ENCODE measurements at places on chromosomes 3 and 15.

GRCh38 chr15:47333734-47334133 is 383.6 kb upstream of the SEMA6D start:
- DNase-seq: no peak
- no peak overlapping the region for H3K27ac ChIP-seq
- H3K36me3 ChIP-seq: no peaks in the 10 kb centered on the region

DNA sequence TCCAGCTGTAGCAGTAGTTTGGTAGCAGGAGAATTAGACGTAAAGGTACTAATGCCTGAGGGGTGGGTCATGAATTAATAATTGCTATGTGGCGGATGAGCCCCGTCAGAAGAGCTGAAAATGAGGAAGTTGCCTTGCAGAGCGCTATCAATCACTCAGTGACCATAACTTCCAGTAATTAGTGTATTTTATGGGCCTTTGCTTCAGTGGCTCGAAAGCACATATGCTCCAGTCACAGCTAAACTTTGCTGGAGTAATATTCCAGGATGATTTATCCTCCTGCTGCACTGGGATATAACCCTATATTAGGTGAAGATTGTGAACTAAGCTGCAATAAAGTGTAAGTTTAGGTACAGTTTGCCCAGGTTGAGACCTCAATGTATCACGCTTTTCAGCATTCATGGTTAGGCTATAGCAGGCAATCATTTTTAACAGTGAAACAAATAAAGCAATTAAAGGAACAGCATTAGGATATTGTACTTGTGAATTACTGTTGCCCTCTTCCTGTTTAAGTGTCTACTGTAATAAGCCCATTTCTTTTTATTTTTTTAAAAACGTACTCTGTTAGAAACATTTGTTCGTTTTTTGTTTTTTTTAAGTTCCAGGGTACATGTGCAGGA is 104.6 kb upstream of the SKOR1 start:
- H3K27me3 ChIP-seq: no peaks in the 10 kb centered on the region
- H3K36me3 ChIP-seq: no peaks in the 10 kb centered on the region
- H3K4me1 ChIP-seq: peaks cover 16% of the 10 kb centered on the region

DNA sequence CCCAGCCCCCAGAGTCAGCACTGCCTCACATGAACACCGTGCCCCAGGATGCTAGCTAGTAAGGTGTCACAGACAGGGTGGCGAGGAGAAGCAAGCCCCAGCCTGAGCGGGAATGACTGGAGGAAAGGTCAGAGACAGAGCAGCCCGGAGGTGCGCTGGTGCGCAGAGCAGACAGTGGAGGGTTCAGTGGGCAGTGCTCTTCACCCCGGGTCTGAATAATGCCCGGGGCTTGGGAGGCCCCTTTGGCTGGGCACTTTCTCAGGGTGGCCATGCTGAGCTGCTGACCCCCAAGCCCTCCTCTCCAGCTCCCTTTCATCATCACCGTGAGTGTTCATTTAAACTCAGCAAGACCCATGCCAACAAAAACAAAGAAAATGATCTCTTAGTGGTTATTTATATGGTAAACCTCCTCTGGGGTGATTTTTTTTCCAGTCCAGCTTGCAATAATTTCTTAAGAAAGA is 110.8 kb downstream of the VGLL4 start:
- no peak overlapping the region for H3K27ac ChIP-seq
- H3K4me1 ChIP-seq: peaks cover 32% of the 10 kb centered on the region
- no peaks in the 10 kb centered on the region for H3K36me3 ChIP-seq

DNA sequence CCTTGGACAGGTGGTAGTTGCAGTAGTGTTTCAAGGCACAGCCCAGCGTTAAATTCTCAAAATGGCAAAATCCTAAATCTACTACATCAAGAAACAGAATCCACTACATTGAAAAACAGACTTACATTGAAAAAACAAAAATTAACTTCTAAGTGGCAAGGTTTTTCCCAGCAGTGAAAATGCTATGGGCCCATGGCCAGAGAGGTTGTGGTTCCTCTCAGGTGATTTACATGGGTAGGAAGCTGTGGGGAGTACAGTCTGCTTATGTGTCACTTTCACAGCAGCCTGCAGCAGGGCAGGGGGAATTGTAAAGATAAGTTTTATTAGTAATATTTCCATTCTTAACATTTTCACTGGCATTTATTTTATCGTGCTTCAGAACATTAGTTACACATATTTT is 24.9 kb downstream of the TTC14 start:
- peaks cover 7% of the 10 kb centered on the region for H3K36me3 ChIP-seq
- H3K27ac ChIP-seq: no peak overlapping the region
- no peaks in the 10 kb centered on the region for H3K27me3 ChIP-seq
- H3K4me3 ChIP-seq: no peak overlapping the region
- DNase-seq: no peak
- H3K4me1 ChIP-seq: no peaks in the 10 kb centered on the region

DNA sequence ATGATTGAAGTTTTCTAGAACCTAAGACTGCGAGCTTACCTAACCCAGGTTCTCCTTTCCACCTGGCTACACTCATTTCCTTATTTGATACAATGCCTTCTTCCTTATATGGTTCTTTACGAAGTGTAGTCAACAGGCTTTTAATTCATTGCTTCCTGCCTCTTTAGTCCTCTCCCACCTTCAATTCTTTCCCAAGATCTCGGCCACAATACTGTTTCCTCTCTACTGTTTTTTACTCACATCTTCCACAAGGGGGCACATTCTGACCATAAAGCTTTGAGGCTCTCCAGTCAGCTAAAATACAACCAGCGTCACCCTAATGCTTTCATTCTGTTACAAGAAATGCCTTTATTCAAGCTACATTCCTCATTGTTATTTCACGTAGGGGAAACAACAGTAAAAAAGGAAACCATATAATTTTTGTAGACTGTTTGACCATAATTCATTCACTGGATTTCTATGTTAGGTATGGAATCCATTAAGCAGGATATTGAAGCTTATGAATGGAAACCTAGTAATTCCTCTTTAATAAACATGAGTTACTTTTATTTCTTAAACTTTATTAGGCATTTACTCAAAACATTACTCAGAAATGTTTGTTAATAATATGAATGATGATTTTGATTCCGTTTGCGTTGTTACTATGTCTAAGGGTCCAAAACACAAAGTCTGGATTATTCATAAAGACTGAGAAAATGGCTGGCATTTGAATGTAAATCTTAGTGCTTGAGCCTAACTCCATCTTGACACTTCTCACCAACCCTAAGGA is 29.5 kb upstream of the VEPH1 start:
- DNase-seq: peak; percentile 23
- no peaks in the 10 kb centered on the region for H3K36me3 ChIP-seq
- H3K27me3 ChIP-seq: no peaks in the 10 kb centered on the region
- peaks cover 8% of the 10 kb centered on the region for H3K4me1 ChIP-seq
- no peak overlapping the region for H3K27ac ChIP-seq

DNA sequence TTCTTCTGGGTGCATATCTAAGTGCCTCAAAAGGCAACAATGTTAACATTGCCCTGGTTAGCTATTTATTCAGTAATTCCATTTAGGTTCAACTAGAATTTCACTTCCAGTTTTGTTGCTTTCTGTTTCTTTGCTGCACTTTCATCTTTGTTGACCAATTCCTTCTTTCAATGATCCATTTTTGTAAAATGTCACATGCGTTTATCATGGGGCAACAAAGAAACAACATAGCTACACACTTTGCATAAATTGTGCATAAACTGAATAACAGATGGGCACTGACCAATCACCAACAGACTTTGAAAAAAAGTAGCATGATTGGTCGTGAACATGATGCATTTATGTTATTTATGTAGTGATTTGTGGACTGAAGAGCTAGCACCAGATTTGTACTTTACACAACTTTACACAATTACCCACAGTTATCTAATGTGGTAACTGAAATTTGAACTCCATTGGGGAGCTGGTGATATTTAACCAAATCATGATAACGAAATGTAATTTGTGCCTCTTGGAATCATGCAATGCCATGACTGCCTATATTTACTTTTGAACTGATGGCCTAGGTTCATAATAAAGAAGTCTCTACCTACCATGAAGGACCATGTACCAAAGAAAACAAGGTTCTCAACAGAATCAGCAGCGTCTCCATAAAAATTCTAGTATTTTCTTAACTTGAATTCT is 7.1 kb upstream of the CPOX start:
- H3K4me1 ChIP-seq: no peaks in the 10 kb centered on the region
- H3K4me3 ChIP-seq: no peak overlapping the region
- H3K27me3 ChIP-seq: no peaks in the 10 kb centered on the region
- no peak overlapping the region for H3K27ac ChIP-seq

- H3K4me1 ChIP-seq: no peaks in the 10 kb centered on the region
- H3K27ac ChIP-seq: no peak overlapping the region
- DNase-seq: no peak
Observed at GRCh38 chr15:48671103-48672022, 25.9 kb upstream of the FBN1 start.

DNA sequence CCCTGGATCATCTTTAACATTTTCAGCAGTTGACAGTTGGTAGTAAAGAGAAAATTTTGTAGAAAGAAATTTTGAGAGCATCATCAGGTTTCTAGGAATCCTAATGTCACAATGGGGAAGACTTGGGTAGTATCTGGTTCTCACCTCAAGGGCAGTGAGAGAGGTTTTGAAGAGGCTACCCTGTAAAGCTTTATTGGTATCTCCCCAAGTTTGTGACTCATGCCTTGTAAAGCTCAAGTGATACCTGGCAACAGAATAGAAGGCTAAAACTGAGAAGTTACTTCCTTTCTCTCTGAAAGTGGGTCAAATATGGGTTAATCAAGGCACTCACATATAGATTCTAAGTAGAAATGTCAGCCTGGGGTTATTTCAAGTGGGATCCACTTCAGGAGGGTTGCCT is 196.4 kb downstream of the SUCNR1 start:
- no peaks in the 10 kb centered on the region for H3K36me3 ChIP-seq
- no peaks in the 10 kb centered on the region for H3K27me3 ChIP-seq
- DNase-seq: no peak
- H3K27ac ChIP-seq: no peak overlapping the region

GRCh38 chr3:5791558-5791957 is 604.1 kb downstream of the EDEM1 start:
- no peak overlapping the region for H3K27ac ChIP-seq
- no peak overlapping the region for H3K4me3 ChIP-seq
- H3K36me3 ChIP-seq: no peaks in the 10 kb centered on the region
- H3K4me1 ChIP-seq: peaks cover 7% of the 10 kb centered on the region
- DNase-seq: no peak

GRCh38 chr15:99275525-99276128 is 24.3 kb downstream of the LRRC28 start:
- no peak overlapping the region for H3K4me3 ChIP-seq
- H3K4me1 ChIP-seq: no peaks in the 10 kb centered on the region
- DNase-seq: no peak
- no peak overlapping the region for H3K27ac ChIP-seq

DNA sequence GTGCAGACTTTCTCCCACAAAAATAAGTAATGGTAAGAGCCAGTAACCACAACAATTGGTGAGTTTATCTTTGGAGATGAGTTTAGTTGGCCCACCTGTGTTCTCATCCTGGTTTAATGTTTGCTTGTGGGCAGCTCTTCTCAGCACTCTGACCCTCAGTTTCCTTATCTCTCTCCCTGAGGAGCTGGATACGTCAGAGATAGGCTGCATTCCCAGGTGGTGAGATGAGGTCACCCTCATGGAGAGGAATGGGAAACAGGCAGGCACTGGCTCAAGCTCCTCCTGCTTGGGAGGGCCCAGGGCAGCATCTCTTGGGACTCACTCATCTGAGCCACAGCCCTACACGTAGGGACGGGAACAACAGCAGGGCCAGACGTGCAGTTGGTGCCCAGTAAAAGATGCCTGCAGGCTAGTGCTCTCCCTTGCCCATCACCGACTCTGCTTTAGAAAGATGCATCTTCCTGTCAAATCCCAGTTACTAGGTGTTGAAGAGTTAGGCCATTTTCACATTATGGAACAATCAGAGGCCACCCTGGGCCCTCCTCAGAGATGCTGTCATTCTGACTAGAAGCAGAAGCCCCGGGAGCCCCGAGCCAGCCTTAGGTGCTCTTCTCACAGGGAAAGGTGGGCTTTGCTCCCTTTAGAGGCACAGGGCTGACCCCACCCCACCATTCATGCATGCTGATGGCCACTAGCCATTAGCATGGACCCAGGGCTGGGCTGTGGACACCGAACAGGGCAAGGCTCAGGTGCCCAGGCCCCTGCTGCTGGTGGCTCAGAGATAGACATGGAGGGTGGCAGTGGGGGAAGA is 59.7 kb downstream of the GRIP2 start:
- H3K27ac ChIP-seq: no peak overlapping the region
- no peak overlapping the region for H3K4me3 ChIP-seq
- no peak for DNase-seq
- peaks cover 22% of the 10 kb centered on the region for H3K36me3 ChIP-seq
- no peaks in the 10 kb centered on the region for H3K27me3 ChIP-seq

Data from neural crest cell (in vitro differentiated cells).